T-helper 2 cell (primary cell): ENCODE measurements at places on chromosomes 11 and 22.

GRCh38 chr11:21040630-21041029 is 371.2 kb downstream of the NELL1 start:
- no peak for DNase-seq

GRCh38 chr11:45451766-45452440 is 165.8 kb upstream of the SYT13 start:
- no peak for DNase-seq

DNA sequence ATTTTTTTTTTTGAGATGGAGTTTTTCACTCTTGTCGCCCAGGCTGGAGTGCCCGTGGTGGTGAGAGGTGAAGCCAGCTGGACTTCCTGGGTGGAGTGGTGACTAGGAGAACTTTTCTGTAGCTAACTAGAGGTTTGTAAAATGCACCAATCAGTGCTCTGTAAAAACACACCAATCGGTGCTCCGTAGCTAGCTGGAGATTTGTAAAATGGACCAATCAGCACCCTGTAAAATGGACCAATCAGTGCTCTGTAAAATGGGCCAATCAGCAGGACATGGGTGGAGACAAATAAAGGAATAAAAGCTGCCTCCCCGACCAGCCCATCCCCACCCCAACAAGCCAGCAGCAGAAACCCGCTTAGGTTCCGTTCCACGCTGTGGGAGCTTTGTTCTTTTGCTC is 4.4 kb upstream of the RAPSN start:
- DNase-seq: peak; percentile 15

- no peak for DNase-seq
These were observed 87.6 kb upstream of the BID start for GRCh38 chr22:17861909-17862308.

GRCh38 chr11:116310226-116310625 is 462.6 kb downstream of the BUD13 start:
- no peak for DNase-seq

DNA sequence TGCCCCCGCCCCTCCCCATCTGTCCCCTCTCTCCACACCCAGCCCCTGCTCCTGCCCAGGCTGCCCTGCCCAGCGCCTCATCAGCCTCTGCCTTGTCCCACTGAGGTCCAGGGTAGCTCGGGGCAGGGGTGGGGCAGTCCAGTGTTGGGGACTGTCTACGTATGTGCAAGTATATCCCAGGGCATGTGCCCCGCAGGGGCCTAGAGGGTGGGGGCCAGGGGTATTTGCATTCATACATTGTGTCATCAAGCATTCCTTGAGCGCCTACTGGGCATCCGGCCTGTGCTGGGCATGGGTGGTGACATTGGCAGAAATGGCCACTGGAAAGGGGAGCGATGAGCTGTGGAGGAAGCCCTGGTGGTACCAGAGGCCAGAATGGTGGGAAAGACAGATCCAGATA is 17.6 kb upstream of the TAB1 start:
- no peak for DNase-seq

DNA sequence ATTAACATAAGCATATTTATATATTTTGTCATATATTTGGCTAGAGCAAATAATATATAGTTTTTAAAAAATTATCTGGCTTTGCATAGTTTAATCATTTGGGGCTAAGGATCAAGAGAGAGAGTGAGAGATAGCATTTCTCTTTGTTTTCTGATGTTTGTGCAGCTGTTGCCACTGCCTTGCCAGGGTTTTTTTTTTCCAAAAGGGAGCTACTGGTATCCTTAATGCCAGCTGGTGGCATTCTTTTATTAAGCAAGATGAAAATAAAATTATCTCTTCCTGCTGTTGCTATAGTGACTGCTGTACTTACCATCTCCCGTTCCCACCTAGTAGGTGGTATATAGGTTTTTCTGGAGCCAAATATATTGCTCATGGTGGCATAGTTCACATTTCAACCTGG is 793.3 kb upstream of the ARHGAP42 start:
- DNase-seq: no peak

DNA sequence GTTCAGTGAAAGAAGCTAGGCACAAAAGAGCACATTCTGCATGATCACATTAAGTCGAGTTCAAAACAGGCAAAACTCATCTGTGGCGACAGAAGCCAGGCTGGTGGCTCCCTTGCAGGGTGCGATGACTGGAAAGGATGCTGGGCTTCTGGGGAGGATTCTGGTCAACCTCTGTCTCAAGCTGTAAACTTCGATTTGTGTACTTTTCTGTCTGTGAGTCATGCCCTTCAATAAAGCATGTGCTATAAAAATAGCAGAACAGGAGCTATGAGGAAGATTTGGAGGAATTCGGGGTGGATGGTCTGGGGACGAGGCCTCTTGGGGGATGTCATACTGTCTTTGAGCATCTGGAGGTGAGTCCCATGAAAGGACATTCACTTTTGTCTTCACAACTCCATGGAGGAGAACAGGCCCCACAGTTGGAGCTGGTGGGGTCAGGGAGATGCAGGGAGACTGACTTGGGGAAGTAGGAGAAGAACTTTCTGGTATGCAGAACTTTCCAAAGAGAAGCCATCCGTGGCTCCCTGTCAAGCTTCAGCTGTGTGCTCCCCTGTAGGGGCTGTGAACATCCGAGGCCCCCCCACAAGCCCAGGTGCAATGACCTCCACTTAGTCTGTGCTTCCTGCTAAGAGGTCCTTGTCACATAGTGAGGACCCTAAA is 77.8 kb upstream of the LINC01488 start:
- no peak for DNase-seq

DNA sequence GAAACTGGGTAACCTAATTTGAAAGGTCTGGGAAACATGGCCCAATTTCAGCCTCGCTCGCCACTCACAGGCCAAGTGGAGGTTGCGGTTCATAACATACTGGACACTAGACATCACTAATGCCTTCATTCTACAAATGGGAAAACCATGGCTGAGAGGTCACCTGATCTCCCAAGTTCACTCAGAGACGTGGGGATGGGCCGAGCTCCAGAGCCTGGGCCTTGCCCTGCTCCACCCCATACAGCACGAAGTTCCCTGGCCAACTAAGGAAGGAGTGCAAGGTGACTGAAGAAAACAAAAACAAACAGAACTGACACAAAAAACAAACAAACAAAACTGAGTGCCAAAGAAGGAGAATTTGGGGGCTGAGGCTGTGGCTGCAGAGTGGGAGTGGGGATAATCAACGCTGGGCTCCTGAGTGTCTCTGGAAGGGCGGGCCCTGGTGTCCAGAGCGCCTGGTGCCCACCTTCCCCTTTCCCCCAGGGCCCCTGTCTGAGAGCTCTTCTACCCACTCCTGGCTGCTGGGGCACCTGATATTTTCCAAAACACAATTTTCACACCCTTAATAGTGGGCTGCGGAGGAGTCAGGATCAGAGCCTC is 46.5 kb upstream of the ADA2 start:
- no peak for DNase-seq

- no peak for DNase-seq
These were observed 313.8 kb downstream of the LARGE1 start for GRCh38 chr22:33606504-33606903.

GRCh38 chr22:23685205-23685784 is 5.5 kb upstream of the RGL4 start:
- no peak for DNase-seq

DNA sequence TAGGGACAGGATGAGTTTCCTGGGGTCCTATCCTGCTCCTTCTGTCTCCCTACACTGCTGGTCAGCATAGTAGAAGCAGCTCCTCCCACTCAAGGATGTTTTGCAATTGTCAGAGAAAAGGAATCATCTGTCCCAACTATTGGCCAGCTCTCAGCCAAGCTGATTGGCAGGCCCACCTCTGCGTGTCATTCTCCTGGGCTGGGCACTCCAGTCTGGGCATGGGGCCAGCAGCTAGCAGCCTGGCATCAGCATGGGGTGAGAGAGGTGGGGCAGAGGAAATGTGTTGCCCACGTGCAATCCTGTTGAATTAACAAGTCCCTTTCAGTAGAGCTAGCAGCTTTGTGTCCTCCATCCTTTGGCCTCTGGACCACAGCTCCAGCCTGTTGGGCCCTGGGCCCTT is 14.1 kb downstream of the ANKK1 start:
- DNase-seq: no peak

DNA sequence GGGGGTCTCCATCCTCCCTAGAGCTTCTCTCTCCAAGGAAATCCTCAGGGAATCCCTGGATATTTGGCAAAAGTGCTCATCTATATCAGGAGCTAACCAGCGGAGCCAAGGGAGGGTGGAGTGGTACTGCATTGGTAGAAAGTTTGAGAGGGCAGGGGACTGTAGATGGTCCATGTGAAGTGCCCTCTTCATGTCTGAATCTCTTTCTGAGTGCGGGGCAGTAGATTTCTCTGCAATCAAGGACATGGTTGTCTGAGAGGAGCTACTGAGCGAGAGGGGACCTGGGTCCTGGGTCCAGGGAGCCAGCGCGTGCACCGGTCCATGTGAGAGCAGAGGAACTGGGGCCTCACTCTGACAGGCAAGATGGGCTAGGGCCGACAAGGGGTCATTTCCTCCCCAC is 701 bp downstream of the DIXDC1 start:
- DNase-seq: no peak

DNA sequence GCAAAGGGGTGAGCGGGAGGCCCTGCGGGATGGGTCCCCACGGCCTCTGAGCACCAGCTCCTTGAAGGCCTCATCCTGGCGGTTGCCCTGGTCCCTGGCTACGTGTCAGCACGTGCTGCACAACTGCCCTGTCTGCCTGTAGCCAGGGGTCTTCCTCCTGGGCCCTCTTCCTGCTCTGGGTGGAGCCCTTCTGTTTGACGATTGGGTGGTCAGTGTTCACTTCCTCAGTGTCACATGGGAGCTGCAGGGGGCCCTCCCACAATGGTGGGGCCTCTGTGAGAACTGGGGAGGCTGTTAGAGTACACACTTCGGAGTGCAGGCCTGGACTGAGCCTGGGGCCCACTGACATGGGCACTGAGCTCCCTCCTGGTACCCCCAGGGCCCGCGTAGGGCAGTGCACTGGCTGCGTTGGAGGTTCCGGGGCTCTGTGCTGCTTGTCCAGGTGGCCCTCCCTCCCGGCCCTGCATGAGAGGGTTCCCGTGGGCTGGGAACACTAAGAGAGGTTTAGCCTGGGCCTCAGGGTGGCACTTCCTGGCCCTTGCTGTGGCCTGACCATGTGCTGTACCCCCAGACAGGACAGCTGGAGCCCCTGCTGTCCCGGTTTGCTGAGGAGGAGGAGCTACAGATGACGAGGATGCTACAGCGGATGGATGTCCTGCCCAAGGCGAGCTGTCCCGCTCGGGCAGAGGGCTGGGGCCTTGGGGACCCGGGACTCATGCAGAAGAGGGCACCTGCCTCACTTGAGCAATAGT is 13.8 kb downstream of the DGCR6L start:
- DNase-seq: no peak

DNA sequence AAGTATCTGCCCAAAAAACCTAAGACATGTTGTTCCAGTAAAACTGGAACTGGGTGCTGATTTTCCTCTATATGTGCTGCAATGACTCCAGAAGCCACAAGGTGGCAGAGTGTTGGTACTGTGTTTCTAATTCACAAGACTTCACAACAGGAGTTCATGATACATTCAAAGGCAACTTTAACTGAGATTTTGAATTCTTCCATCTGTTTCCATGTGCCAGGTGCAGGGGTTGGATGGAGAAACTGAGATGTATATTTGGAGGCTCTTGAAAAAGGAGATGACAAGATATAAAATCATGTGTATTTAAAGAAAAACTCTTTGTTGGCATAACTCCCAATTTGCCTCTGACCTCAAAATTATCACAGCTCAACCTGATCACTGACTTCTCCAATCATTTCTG is 1098.6 kb upstream of the CCDC90B start:
- no peak for DNase-seq

GRCh38 chr11:124898263-124898680 is 607 bp upstream of the ROBO4 start:
- DNase-seq: no peak

DNA sequence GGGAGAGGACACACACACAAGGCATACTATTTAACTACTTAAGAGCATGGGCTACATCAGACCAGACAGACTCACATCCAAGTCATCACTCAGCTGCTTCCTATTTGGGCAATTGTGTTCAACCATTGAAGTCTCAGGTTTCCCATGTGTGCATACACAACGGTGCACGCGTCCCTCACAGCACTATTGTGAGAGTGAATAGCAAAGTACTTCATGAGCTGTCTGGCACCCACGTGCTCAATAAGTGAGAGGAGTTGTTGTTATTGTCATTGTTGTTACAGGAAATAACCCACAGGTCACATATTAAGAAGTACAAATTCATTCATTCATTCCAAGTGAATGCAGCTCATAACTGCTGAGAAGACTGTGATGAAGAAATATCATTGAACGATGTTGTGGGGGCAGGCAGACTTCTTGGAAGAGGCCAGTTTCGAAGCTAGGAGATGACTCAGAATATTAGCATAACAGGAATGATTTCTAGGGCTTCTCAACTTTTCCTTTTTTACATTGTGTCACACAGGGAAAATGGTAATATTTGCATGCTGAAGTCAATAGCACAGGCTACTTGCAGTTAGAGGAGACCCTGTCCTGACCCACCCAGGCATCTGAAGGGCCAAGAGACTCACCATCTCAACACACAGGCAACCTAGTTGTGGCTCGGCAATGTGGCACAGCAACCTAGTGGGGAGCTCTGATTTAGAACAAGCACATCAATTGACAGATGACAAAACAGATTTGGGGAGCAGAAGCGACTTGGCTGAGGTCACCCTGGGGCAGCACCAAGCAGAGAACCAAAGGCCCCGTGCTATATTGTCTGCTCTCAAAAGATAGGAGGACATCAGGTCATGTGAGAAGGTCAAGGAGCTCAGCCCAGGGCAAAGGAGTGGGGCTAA is 606.0 kb downstream of the BUD13 start:
- no peak for DNase-seq

DNA sequence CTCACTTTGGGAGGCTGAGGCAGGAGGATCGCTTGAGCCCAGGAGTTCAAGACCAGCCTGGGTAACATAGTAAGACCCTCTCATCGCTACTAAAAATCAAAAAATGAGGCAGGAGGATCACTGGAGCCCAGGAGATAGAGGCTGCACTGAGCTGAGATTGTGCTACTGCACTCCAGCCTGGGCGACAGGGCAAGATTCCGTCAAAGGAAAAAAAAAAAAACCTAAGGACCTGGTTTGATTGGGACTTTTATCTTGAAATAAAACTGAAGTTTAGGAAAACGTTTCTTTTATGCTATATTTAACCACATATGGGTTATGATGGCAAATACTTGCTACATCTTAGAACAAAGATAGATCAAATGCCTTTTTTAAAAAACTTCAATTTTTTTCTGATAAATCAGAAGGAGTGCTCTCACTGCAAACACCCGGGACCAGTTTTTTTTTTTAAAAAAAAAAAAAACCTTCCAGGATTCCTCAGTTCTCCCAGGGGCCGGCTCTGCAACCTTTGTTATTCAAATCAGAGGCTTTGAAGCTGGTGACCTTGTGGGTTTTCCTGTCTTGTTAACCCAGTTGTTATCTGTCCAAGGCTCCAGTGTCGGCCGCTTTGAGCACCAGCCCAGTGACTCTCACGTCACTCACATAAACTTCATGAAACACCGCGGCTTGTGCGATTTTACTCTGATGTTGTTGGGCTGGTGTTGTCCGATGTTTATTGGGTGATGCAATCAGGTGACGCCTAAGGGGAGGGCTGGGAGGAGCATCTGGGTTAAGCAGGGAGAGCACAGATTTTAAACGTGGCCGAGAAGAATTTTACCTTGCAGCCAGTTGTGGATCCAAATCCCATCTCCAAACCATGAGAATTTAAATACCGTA is 24.7 kb upstream of the SLC22A12 start:
- DNase-seq: peak; percentile 77

GRCh38 chr11:19253153-19253745 is 12.5 kb upstream of the E2F8 start:
- no peak for DNase-seq

GRCh38 chr11:77179048-77179447 is 51.0 kb downstream of the MYO7A start:
- no peak for DNase-seq
